ENCODE measurements at places on chromosomes 4 and X.

- DNase-seq: no peak
These were observed 36.8 kb upstream of the NAA11 start for GRCh38 chr4:79362626-79363025.

DNA sequence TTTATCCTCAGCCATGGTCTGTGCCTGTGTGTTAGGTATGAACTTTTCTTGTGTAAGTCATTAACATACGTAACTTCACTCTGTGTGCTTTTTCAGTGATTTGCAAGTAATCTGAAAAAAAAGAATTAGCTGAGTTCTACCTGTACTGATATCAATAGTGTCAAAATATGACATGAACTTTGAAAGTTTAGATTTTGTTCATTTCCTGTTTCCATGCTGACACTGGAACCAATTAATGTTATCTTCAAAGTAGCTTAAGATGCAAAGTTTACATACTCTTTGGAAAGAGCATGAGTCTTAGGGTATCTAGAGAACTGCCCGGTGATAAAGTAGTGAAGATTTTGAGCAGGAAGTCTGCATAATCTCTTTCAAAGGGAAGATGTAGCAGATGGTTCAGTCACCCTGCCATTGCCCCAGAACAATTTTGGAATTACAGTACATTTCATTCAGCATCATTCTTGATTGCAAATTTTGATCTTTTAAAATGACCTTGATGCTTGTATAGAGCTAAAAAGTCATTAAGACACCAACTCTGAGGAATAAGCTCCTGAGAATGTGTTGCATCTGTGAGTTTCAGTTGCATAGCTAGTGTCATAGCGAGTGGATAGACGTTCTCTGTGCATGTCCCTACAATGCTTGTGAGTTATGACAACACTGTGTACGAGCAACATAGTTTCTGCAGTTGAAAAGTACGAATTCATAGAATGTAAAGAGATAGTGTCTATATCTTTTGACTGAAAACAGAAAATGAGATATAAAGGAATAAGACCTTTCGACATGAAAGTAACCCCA lies 130.5 kb downstream of the PTTG2 start:
- no peak for DNase-seq

DNA sequence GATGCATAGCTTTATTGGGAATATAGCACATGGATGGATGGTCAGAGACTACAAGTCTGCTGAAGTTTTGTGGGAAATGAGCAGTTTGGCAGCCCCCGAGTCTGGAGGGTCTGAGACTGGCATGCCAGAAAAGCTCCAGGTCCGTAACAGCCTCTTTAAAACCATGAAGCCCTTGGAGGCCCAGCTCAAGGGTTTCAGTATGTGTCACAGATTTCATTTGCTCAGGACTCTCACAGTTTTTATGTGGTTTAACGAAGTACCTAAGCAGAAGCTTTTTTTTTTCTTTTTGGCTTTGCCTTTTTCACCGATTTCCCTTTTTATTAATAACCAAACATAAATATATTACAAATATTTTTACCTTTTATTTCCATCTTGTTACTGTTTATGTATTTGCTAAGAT lies 30.6 kb upstream of the TMEM184C start:
- no peak for DNase-seq

DNA sequence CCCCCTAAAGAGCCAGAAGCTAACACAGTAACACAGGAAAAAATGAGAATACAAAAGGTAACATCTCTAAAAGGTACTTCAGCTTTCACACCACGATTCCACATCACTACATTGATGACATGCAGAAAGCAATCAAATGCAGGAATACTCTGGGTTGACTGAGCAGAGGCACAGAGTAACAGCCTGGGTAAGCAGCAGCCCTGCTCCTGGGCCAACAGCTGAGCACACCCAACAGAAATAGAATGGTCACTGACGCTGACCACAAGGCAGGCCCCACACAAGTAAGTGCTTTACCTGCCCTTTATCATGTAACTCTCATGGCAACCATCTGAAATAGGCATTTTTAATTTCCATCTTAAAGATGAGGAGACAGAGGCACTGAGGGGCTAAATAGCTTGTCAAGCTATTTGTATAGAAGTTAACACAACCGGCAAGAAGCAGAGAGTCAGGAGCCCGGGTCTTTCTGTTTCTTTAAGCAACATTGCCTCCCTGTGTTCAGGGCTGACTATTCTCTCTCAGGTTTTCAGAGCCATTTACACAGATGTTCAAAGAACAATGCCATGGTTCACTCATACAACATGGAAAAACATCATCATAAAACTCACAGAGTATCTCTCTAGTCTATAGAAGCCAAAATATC lies 168.9 kb downstream of the ZNF674 start:
- no peak for DNase-seq

GRCh38 chrX:12139934-12140611 lies 1.8 kb downstream of the FRMPD4 start:
- no peak for DNase-seq

DNA sequence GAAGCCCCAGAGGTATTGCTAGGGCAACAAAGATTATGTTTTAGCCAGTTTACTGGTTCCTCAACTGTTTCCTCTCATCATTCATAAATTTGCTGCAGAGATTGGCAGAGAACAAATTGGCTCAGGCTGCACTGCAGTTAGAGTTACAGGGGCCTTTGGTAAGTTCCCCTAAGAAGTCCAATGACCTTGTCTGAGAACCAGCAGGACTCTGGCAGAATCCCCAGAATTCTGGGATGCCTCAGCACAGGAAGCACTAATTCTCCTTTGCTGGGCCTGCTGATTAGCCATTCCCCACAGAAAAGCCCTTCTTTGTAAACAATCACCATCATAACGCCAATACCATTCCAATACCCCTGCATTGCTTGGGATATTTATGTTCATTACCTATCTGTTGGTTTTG lies 151.3 kb downstream of the USP46 start:
- no peak for DNase-seq

GRCh38 chr4:110619463-110620247 lies 3.2 kb downstream of the PITX2 start:
- no peak for DNase-seq

DNA sequence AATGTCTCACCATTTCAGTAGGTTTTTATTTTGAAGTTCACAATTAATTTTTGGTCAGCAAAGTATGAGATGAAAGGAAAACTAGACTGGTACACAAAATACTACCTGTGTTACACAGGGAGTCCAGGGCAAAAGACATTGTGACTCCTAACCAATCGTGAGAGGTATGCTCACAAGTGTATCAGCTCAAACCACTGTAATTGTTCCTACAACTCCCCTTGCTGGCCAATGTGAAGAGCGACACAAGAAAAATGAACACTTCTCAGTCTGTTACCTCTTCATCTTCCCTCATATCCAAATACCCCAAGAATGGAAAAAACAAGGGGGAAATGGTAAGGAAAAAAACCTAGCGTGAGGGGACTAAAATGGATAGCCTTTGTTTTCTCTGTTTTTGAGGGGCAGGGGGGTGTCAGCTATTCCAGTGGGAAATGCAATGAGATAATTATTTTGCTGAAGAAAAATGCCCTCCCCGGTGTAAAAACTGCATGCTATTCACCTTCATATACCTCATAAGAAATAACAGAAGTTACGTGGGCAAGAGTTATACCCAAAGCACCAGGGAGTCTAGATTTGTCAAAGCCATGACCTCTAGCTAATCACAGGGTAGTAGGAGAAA lies 30.6 kb upstream of the NSUN7 start:
- no peak for DNase-seq

- no peak for DNase-seq
These were observed 7.6 kb downstream of the MED14 start for GRCh38 chrX:40727581-40728252.

DNA sequence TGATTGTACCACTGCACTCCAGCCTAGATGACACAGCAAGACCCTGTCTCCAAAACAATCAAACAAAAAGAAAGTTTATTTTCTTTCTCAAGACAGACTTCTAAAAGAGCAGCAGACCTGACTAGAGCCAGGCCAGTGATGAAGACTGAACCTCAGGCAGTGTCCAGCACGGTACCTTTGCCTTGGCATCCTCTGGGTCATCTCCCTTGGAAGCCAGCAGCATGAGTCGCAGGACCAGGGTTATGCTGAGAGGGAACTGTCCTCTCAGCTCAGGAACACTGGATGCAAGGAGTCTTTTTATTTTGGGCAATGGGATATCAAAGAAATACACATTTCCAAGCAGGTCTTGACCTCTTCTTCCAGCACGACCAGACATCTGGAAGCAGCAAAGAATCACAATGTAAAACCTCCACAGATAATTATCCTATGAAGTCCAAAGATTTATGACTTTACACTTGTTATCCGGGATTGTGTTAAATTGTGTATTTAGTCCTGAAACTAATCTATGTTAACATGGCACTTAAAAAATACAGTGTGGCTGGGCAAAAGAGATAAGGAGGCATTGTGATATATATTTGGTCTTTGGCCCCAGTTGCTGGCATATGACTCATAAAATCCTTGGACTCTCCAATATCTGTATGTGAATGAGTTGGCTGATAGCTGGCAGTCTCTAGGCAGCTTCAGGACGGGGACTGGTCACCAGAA lies 66.0 kb upstream of the DDX60 start:
- DNase-seq: no peak

DNA sequence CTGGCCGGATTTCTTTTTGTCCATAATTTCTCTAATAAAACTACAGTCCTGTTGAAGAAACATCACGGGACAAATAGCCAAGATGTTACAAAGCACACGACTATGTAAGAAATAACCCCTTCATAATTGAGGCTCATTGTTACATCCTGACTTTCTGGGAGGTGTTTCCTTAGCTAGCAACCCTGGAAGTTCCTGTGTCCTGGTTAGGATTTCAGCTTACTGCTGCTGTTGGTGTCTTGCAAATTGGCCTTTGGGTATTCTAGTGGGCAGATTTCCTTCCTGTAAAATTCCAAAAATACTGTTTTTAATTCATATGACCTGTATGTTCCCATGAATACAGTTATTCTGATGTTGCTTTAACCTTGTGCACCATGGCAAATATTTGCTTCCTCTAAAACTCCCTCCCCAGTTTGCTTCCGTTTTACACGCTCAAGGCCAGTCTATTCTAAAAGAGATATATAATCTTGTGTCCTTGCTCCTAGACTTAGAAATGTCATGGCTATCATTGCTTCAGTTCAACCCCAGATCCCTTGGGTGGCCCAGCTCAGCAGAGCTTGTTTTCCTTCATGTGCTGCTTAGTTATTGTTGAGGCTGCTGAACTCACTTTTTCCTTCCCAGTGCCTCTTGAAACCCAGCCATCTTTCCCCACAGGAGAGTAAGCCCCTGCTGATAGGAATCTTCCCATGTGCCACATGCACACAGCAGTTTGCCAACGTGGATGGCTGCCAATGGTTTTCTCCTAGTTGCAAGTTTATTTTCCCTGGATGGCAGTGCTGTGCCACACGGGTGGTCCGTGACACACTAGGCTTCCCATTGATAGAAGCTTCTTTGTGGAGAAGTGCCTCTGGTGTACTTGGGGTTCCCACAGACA lies 75.8 kb downstream of the TSPAN7 start:
- no peak for DNase-seq

- no peak for DNase-seq
These were observed 25.1 kb upstream of the PRKX start for GRCh38 chrX:3738509-3738908.

DNA sequence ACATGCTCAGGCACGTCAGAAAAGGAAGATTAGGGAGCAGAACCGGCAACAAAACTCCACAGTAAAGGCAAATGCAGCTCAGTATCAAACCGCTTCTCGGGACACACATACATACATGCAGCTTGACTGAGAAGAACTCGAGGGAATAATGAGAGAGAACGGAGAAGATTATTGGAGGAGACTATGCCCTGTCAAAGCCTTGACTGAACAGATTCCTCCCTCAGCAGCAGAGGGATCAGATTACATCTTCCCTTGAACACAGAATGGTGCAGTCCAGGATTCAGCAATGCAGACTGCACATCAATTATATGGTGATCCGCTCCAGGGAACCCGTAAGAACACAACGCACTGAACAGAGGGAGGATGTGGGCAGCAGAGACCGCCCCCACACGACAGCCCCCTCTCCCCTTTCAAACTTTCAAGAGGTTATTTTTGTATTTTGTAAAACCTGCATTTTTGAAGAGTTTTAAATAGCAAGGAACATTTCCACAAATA lies 183.2 kb downstream of the FBXW7 start:
- DNase-seq: no peak
